Jurkat, Clone E6-1 (cell line): ENCODE measurements at places on chromosomes 2 and 18.

DNA sequence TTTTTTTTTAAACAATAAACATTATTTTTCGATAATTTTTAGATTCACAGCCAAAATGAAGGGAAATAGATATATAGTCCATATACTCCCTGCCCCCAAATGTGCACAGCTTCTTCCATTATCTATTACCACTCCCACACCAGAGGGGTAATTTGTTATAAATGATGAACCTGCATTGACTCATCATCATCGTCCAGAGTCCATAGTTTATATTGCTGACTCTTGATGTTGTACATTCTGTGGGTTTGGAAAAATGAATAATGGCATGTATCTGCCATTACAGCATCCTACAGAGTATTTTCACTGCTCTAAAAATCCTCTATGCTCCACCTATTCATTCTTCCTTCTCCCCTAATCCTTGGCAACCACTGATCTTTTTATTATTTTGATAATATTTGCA lies 121.5 kb downstream of the LTBP1 start:
- DNase-seq, result no peak

GRCh38 chr2:14722904-14723570 lies 90.5 kb downstream of the LRATD1 start:
- DNase-seq, result no peak

- no peak for DNase-seq
Observed at GRCh38 chr2:27909901-27910300, 19.4 kb downstream of the BABAM2 start.

DNA sequence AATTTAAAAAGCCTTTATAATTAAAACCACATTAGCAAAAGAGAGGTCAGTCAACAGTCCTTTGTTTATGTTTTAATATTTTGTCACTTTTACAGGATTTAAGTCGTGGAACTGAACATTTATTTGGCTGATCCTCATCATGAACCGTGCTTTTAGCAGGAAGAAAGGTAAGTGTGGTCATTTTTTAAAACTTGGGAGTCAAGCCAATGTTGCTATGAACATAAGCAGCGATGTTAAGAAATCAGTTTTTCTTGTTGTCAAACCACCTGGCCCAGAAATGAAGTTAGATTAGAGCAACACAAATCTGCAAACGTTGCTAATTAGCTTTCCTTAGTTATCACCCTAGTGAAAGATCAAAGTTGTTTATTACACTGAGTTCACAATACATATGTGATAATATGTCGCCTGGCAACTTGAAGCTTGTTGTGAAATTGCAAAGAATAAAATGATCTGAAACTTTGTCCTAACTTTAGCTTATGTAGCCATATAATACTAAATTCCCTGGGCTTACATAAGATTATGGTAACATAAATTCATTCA lies 186.0 kb downstream of the GULP1 start:
- DNase-seq, result no peak

DNA sequence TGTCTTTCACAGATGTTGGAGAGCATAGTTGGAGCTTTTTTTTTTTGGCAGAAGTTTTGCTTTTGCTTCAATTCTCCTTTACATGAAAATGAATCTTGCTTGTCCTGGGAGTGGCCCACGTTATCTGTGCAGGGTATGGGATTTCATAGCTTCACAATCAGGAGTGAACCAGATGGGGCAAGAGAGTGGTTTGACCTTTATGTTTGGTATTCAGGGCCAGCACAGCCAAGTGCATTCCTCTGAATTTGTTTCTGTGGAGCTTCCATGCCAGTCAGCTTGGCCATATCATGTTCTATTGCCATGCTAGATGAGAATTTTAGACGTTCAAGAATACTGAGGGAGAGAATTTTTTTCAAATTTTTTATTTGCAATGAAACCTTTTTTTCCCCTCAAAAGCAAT lies 116.6 kb downstream of the PRPF40A start:
- no peak for DNase-seq

- no peak for DNase-seq
Observed at GRCh38 chr18:59501920-59502273, 142.8 kb upstream of the LMAN1 start.
